ENCODE measurements at places on chromosomes 1 and 21.
A peak's percentile ranks its signal among the peaks of the same experiment; 100 is the strongest.

DNA sequence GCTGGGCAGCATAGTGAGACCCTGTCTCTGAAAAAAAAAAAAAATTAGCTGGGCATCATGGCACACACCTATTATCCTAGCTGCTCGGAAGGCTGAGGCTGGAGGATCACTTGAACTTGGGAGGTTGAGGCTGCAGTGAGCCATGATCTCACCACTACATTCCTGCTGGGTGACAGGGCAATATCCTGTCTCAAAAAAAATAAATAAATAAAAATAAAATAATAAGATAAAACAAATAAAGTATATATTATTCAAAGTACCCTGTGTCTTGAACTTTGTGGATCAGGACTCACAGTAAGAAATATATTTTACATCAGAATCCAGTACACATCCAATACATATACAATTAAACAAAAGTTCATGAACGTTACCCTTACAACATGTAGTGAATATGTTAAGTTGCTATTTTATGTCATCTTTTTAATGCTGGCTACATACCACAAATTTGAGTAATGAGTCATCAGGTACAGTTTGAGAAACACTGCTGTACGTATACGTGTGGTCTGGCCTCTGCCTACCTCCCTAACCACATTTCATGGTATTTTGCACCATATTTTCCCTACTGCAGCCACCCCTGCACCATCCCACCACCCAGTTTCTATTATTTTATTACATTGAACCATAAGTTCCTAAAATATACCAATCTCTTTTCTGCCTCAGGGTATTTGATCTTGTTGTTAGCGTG lies 4.4 kb downstream of the NME7 start:
- DNase-seq = peak; percentile 27

GRCh38 chr1:30414086-30414850 lies 309.1 kb downstream of the MATN1 start:
- DNase-seq = peak; percentile 6

DNA sequence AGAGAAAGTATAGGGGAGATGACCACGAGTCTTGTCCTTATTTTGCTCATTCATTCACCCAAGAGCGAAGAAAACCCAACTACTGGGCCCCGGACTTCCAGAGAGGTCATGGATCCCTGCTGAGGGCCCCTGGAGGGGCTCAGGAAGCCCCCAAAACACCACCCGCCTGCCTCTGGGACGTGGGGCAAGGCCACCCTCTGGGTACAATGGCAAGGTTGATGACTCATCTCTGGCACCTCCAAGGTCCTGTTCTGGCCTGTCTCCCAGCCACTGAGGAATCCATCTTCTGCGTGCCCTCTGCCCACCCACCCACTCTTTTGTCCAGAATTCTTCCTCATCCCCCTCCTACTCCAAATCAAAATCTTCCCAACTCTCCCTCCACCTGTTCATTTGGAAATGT lies 21.3 kb upstream of the PRDM15 start:
- DNase-seq = no peak

DNA sequence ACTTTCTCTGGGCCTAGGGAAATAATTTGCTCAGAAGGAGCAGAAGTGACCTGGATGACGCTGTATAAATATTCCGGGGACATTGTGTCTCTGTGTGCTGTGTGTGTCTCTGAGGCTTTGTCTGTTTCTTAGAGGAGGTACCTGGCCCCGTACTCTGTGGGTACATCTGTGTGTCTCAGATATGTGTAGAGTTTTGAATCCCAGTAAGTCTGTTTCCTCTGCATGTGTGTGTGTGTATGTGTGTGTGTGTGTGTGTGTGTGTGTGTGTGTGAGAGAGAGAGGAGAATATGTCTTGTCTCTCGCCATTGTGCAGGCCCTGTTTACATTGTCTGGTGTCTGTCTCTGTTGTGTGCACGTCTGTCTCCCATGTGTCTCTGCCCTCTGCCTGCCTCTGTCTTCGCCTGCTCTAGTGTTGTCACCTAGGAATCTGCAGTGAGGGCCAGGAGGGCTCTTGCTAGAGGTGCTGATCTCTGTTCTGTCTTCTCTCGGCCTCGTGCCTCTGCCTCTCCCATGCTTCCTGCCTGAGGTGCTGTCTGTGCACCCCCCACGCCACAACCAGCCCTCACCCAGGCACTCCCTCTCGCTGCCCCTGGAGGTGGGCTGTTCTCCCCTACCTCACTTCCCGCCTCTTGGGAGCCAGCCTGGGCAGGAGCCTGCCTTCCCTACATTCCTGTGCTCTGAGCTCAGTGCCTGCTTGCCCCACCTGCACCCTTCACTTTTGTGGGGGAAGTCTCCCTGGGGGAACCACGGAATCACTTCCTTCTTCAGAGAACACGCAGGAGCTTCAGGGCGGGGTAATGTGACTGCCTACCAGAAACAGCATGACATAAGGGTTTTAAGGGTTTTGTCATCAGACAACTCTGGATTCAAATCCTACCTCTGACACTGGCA lies 5.9 kb downstream of the MAP7D1 start:
- DNase-seq = peak; percentile 67

- peak; percentile 68 for DNase-seq
Observed at GRCh38 chr1:24984800-24985522, 54.9 kb upstream of the RUNX3 start.

DNA sequence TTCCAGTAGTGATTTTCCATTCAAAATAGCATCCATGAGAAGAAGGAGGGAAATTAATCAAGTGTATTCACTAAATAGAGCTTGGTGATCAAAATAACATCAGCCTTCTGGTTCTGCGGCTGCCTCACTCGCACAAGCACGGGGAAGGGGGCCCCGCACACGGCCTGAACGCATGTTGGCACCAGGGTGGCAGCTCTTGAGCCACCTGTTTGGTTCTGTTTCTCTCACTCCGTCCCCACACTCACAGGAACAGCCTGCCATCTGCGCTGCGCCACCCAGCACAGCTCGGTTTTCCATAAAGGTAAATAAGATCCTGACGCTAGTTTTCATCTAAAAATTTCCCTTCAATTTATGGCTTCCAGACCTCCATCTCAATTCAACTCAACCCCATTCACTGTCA lies 49.4 kb downstream of the TIAM1 start:
- no peak for DNase-seq
